NCI-H2081 (cell line): ENCODE measurements at places on chromosomes 6 and 20.

DNA sequence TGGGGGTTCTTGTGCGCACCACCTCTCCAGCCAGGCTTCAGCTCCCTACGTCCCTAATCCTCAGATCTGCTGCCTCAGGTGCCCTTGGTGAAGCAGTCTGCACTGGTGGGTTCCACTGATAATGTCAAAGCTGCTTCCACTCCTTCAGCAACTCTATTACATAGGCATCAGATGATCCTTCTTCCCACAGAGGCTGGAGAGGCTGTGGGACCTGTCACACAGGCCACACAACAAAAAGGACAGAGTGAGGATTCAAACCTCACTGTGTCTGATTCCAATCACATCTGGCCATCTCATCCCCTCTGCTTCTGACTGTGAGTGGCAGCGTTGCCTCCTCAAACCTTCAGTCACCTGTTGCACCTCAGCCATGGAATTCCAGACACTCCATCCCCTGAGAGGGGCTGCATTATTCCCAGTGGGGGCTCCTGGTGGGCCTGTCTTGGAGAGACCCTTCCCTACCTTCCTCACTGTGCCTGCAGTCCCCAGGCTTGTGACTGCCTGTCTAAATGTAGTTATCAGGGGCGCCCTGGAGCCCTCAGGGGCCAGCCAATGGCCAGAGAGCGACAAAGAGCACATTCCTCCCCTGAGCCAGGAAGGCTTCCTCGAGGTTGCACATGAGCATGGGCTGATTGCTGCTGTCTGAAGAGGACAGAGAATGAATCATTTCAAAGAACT is 211.4 kb upstream of the ECI2 start:
- DNase-seq = no peak

DNA sequence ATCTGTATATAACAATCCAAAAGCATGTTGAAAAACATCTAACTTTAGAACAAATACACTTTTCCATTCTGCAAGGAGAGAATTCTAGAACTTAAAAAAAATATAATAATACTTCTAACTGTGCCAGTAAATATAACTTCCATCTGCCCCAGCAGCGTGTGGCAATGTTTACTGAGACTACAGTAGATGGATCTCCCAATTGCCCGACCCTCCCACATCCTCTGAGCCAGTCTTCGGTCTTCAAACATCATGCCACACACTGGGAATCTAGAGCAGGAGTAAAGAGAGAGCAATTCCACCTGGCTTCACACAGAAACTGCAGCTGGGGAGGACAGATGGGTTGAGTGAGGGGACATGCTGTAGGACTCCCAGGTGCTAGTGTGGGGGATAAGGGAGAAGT is 121.3 kb upstream of the NHSL1 start:
- no peak for DNase-seq

DNA sequence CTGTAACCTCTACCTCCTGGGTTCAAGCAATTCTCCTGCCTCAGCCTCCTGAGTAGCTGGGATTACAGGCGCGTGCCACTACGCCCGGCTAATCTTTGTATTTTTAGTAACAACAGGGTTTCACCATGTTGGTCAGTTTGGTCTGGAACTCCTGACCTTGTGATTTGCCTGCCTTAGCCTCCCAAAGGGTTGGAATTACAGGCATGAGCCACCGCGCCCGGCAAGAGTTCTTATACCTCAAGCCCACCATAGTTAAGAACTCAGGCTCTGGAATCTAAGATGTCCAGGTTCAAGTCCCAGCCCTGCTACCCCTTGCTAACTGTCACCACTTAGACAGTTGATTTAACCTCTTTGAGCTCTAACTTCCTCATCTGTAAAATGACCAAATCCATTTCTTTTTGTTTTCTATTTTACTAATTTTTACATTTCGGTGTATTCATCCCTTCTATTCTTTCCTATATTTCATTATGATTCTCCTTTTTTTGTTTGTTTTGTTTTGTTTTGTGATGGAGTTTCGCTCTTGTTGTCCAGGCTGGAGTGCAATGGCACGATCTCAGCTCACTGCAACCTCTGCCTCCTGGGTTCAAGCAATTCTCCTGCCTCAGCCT is 104.8 kb upstream of the ZNF217 start:
- no peak for DNase-seq

DNA sequence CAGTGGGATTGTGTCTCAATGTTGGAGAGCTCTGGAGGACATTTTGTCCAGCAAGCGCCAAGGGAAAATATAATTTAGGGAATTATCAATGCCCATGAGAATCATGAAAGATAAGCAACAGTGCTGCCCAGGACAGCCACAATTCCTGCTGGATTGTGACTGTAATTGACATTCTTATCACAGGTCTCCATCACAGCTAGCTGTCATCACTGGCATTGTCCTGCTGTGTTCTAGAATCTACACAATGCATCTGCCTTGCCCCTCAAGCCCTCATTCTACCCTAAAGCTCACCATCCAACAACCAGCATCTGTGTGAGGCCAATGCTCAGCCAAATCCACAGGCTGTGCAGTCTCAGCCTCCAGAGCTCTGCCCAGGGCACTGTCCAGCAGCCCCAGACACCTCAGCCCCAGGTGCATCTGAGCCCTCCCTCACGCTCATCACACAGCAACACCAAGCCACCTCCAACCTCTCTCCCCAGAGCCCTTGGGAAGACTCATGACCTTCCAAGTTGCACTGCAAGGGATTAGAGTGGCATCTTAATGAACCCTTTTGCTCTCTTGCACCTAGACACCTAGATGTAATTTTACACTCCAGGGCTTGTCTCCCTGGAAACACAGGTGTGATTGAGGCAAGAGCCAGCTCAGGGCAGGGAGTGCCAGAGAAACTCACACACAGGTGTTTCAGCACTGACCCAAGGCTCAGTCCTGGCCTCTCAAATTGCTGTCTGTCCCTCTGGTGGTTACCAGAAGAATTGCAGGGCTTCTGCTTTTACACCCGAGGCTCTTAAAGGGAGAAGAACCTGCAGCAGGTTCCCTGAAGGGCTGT is 85.2 kb upstream of the PHACTR3 start:
- DNase-seq = peak; percentile 15

GRCh38 chr6:44855562-44856411 is 468.3 kb downstream of the CDC5L start:
- DNase-seq = no peak

- peak; percentile 44 for DNase-seq
Measured at GRCh38 chr20:39282619-39283092, 320.5 kb downstream of the DHX35 start.

DNA sequence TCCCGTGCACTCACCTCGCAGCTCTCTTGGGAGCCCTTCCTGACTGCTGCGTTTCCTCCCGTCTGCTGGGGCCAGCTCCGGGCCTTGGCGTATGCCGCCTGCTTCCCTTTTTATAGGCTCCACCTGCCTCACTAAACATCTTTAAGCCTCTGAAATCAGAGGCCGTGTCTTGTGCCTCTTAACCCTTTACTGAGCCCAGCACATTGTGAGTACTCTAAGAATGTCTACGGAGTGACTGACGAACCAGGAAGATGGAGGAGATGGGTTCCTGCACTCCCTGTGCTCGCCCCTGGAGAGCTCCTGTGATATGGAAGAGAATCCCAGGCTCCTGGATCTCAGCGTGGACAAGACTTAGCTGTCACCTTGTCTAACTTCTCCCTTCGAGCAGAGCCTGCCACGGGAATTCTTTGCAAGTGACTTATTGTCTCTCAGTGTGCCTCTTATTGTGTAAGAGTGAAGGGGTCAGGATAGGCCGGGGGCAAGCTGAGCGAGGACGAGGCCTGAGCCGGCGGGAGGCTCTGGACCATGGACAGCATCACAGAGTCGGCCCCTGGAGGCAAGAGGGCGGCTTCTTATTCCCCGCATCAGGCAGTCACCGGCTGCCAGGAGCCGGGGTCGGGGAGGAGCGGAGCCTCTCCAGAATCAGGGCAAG is 70.9 kb upstream of the CCDC167 start:
- DNase-seq = no peak

GRCh38 chr6:29763491-29764289 is 40.5 kb downstream of the HLA-F start:
- no peak for DNase-seq

DNA sequence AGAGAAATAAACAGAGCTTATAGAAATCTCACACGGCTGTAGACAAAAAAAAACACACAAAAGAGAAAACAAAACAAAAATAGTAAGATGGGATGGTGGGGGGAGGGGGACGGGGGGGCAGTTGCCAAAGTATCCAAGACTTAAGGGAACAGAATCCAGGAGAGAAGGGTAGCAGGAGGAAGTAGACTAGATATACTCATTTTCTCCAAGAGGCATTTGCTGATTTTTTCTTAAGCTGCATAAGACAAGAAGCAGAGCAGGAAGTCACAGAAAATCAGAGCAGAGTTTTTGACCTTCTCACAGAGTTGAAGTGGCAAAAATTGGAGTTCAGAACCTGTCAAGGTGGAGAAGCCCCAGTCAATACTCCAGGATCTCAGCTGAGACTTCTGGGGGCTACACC is 237.7 kb downstream of the HIVEP2 start:
- DNase-seq = no peak

DNA sequence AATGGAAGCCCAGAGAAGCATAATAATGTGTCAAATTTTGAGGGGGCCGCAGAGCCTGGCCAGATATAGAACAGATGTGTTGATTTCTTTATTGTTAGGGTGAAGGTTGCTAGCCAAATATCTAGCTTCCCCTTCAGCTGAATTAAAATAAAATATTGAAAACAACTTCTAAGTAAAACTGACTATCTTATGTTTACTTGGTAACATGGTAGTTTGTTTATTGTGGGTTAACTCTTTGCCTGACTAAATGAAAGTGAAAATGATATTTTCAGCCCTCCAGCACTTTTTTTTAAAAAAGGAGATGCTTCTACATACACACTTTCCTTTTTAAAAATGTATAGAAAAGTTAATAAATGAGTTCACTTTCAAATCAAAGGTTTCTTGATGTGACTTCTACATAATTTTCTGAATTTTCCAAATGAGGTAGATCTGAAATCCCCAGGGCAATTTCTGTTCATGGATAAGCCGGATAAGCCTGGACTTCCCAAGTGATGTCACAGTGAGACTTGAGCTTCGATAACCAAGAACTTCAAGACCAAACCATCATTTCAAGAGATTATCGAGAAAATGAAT is 172.1 kb upstream of the OLIG3 start:
- DNase-seq = no peak

DNA sequence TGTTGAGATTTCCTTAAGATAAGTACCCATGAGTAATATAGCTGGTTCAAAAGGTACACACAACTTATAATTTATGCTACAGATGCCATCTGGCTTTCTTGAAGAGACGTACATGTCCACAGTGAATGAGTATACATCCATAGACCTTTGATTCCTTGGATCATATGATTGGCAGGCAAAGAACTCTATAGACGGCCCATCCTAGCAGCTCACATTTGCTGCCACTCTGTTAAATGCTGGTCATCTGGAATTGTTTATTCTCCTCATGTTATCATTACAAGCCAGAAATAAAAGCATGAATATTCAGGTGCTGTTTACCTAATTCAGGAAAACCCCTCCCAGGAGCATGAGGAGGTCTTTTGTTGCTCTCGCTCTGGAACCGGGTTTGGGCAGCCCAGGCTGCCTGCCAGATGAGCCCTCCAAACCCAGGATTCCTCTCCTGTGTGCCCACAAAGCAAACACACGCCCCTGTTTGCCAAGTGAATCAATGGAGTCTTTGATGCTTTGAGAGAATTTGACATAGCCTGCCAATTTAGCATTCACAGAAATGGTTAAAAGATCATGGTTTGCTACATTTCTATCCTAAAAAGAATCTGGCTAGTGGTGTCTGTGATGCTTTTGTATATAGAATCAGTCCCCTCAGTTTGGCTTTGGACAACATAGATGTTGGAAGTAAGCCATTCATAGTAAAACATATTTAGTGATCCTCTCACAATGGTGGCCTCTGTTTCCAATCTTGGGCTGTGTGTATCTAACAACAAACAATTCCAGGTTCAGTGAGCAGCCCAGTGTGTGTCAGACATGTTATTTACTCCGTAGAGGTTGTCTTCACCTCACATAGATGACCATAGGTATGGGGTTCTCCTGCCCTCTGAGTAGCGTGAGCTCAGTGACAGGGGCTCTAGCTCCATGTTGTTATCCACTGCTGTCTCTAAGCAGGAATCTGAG is 17.5 kb upstream of the PLCG1 start:
- no peak for DNase-seq
